ENCODE measurements at places on chromosomes 13 and 19. TPM values are rescaled to one million over a fixed set of nuclear protein-coding genes. Genes with fewer than 3 reads are reported as not detected.

Gene FREM2
- under 0.01 TPM for total RNA-seq

Gene ZNF880
- total RNA-seq: 11.3 TPM

DNA sequence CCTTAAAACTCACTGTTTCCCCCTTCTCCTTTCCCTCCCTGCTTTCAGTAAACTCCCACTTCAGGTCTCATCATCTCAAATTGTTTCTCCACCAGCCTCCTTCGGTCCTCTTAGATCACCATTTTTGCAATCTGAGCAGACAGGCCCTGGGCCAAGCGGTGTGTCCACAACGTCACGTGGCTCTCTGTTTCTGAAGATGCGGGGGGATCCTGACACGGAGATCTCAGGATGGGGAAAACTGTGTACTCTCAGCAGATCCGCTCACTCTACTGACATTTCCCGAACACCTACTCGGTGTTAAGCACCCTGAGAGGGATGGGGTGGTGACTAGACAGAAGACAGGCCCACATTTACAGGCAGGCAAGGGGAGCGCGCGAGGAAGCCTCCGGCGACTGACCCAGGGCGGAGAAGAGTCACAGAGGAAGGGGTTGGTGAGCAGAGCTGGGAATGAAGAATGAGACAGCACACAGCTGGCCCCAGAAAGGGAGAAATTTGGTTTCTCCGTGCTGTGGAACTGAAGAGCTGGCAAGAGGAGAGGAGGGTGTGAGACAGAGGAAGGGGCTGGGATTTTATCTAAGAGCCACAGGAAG is 38.8 kb downstream of the SERP2 start:
- DNase-seq: no peak

DNA sequence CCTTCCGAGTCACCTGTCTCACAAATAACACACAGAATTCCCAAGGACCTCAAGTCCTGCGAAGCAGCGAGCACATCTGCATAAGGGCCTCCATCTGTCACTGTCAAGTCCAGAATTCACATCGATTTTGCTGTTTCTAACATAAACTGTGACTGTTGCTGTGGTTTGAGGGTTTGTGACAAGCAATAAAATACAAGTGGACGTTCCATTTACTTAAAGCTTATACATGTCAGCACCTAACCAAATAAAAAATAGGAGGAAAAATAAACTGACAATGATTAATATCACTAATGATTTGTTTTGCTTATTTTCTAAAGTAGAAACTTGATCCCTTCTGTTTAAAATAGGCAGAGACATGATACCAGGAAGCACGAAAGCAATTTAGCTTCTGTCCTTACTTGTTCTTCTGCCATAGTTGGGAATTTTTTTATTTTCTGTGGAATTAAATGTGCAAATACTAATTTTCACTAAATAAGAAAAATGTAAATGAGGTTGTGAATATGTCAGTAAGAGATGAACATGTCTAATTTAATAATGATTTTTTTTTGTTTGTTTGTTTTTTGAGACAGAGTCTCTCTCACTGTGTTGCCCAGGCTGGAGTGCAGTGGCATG is 279.1 kb downstream of the FGF9 start:
- no peak for DNase-seq

DNA sequence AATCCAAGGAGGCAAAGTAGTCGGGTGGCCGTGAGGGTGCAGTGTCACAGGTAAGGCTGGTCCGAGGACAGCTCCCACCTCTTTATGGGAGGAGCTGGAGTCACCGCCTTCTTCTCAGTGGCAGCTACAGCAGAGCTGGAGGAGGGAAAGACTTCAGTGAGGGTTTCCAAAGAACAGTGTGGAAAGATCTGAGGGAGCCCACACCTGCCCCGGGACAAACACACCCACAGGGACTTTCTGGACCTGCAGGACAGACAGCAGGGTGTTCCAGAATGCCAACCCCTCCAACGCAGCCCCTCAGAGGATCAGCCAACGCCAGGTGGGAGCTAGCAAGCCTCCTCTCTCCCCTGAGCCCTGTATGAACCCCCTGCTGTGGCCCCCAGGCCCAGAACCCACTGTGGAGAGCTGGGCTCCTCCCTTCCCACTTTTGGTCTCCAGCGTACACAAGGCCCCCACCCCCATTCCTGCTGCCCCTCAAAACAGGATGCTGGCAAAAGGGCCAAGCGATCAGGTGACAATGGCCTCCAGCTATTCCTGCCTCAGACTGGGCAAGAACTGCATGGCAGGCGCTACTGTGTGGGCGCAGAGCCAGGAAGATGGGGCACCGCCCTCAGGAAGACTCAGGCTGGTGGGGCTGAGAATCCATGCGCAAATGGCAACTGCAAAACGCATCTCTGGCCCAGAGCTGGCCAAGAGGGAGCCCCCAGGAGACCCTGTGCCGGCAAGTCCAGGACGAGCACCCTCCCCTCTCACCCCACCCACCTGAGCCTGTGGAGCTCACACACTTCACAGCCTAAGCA is 3.5 kb upstream of the CD320 start:
- DNase-seq: no peak

GRCh38 chr19:7965921-7966665 is 22.6 kb upstream of the TIMM44 start:
- no peak for DNase-seq
